AG20443 (cell line): ENCODE measurements at places on chromosomes 11 and 22.

- no peak for DNase-seq
Measured at GRCh38 chr11:84193706-84194105, 907.5 kb upstream of the CCDC90B start.

GRCh38 chr22:21710156-21710555 is 25.4 kb downstream of the YPEL1 start:
- peak; percentile 22 for DNase-seq

GRCh38 chr11:69529001-69529400 is 47.5 kb downstream of the LINC01488 start:
- DNase-seq: no peak

DNA sequence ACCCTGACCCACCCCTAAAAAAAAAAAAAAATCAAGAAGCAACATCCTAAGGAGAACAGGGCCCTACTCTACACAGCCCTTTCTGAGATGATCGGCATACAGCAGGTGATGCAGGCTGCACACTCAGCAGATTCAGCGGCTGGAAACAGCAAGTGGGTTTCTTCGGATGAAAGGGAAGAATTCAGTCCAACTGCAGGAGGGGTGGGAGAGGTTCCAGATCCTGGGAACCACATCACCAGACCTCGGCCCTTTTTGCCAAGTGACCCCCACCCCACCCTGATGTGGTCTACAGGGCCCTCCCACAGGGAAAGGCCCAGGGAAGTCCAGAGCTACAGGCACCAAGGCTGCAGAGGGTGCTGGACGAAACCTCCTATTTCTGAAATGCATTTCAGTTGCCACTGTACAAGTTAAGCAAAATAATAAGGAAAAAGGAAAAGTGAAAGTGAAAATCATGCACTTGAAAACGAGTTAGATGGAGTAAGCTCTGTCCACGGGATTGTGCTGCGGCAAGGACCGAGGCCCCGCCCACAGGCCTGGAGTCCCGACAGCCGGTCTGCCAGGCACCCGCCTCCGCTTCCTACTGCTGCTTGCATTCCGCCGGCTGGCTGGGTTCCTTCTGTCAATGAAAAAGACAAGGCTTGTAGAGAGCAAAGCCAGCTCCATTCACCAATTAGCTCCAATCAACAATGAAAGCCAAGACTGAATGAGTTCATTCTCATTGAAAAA is 16.0 kb upstream of the PHLDA2 start:
- peak; percentile 95 for DNase-seq

DNA sequence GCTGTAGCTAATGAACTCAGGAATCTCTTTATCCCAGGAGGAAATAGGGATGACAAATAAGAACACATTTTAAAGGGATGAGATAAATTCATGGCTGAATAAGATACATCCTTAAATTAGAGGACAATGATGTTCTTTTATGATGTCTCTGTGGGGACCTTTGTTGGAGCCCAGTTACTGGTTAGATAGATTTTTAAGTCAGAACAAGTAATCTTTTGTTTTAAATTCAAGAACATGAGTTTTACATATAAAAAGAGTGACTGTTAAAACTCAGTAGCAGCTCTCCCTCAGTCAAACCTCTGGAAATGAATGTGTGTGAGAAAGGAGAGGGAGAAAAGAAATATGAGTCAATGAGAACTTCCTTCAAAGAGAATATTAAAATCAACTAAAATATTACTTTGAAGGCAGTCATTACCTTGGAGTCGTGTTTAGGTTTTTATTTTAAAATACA is 241.6 kb downstream of the SWAP70 start:
- no peak for DNase-seq

DNA sequence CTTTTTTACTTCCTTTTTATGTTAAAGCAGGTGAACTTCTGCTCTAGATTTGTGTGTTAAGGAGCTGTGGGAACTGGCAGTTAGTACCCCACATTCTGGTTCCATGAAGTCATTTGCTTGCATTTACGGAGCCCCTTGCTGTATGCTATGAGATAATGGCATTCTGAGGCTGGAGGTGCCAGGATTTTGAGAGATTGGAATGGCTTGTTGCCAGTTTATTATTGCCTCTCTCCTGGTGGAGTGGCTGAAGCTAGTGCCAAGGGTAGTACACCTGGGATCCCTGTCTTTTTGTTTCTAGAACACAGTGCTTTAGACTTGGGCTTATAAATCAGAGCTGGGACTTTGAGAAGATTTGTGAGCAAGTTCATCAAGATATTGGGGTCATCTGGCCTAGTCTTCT is 73.8 kb downstream of the STIM1 start:
- DNase-seq: no peak

DNA sequence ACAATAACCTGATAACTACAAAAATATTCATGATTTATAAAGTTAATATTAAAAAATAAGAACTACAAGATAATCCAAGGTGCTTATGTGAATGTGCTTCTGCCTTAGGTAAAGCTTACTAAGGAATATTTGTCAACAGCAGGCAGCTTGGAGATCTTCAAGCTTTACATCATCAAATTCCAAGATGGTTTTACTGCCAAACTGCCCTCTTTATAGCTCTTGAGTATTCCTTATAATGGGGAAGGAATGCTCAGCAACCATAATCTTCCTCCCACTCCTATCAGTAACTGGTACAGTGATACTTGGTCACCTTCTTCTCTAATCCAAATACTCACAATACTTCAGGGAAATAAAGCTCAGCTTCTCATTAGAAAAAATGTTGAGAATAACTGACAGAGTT is 30.1 kb downstream of the SBF2 start:
- peak; percentile 32 for DNase-seq

- DNase-seq: no peak
Measured at GRCh38 chr11:93474123-93474522, 69.1 kb downstream of the SMCO4 start.

- DNase-seq: no peak
Measured at GRCh38 chr22:28771195-28771791, 1.2 kb upstream of the CCDC117 start.

DNA sequence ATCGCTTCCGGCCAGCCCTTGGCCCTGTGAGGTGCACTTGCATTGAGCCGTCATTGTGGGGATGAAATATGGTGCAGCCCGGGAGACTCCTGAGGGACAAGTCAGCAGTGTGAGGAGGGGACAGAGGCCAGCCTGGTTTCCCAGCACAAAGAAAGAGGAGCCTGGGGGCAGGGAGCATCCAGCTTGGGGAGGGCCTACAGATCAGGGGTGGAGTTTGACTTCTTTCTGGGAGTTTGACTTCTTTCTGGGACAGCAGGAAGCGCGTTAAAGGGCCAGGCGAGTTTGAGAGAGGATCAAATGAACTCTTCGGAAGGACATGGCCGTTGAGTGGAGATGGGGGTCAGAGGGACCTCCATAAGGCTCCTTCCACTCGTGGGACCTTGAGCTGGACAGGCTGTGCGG is 91.9 kb downstream of the LRRC32 start:
- DNase-seq: no peak

- no peak for DNase-seq
Measured at GRCh38 chr22:37100589-37101127, 8.9 kb downstream of the TMPRSS6 start.

GRCh38 chr22:38088629-38089473 is 4.9 kb upstream of the SLC16A8 start:
- peak; percentile 83 for DNase-seq

GRCh38 chr22:31144223-31144622 is 3.9 kb upstream of the PLA2G3 start:
- no peak for DNase-seq

- DNase-seq: no peak
Measured at GRCh38 chr11:65859812-65860277, 388 bp upstream of the MUS81 start.

GRCh38 chr11:57901278-57901677 is 122.4 kb upstream of the OR9Q1 start:
- no peak for DNase-seq

DNA sequence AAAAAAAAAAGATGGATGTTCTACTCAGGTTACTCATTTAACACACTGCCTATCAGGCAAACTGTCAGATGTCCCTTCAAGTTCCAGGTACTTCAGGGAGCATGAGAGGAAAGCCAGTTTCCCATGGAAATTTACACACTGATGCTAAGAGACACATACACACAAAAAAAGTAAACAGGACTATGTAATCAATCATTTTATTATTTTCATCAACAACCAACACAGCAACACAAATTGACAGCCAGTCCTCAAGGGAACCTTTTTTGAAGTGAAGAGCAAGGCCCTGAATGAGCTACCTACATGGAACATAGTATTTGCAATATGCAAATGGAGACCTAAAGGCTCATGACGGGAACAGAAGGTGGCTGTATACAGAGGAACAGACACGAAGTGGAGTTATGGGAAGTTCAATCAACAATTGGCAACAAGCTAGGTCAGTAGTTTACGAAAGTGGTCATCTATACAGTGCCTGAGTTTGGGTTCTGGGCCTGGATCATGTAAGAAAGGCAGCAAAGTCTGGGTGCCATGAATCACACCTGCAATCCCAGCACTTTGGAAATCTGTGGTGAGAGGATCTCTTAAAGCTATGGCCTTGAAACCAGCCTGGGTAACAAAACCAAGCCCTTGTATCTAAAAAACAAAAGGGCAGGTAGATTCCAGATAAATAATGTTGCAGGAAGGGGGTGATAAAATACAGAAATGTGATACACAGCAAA is 12.6 kb upstream of the WDR74 start:
- no peak for DNase-seq

DNA sequence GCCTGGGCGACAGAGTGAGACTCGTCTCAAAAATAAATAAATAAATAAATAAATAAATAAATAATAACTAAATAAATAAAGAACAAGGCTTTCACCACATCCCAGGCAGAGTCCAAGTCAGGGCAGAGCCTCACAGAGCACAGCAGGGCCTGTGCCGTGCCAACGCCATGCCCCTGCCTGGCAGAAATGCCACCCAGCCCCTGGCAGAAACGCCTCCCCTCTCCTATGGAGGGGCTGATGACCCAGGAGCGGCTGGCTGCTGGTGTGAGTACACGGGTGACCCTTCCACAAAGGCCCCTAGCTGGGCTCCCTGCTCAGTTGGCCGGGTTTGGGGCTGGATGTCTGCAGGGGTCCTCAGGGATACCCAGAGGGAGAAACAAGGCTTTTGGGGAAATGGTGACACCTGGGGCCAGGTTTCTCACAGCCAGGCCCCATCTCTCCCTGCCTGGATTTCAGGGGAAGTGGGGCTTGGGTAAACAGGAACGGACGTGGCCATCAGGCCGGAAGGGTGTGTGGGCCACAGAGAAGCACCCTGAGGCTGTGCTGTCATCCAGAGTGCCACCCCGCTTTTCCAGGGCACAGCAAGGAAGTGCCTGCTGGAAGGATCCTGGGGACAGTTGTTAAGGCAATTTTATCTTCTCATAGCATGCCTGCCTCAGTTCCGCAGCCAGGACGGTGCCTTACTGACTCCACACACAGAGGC is 5.1 kb downstream of the BID start:
- no peak for DNase-seq

DNA sequence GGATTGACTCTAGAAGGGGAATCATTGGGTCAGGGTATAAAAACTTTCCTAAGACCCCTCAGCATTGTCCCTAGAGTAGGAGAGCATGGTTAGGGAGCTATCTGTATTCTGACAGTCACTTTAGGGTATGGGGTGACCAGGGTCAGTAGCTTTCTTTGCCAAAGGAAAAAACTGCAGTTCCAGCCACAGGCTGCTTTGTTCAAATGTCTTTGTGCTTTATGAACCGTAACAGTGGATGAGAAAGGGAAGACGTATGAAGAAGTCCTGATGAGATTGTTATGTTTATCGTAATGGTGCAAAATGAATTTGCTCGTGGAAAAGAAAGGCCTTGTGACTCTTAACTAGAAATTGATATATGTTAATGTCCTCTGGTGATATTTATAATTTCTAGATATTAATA is 30.0 kb downstream of the CYB5R2 start:
- no peak for DNase-seq

DNA sequence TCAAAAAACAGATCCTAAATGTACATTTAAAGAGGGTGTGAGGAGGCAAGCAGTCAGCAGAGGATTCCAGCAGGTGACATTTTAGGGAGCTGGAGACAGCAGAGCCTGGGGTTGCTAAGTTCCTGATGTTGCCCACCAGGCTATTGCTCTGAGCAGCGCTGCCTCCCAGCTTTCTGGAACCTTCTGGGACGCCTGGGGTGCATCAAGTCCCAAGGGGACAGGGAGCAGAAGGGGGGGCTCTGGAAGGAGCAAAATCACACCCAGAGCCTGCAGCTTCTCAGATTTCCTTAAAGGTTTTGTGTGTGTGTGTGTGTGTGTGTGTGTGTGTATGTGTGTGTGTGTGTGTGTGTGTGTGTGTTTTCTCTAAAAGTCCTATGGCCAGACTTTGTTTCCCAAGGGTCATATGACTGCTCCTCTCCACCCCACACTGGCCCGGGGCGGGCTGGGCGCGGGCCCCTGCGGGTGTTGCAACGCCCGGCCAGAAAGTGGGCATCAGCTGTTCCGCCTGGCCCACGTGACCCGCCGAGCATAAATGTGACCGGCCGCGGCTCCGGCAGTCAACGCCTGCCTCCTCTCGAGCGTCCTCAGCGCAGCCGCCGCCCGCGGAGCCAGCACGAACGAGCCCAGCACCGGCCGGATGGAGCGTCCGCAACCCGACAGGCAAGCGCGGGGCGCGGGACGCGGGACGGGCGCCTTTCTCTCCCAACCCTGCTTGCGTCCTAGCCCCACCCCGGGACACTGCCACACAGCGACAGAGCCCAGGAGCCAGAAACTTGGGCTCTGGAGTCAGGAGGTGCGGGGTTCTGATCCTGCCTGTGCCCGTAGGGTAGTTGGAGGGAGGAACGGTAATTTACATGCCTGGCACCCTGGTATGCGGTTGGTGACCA is at the start of gene HMOX1:
Gene HMOX1, plus strand, starts transcription at position 560 of the 887 bp plus-strand sequence. Its CDS starts 78 bp downstream, at position 638.
- DNase-seq: peak; percentile 95

DNA sequence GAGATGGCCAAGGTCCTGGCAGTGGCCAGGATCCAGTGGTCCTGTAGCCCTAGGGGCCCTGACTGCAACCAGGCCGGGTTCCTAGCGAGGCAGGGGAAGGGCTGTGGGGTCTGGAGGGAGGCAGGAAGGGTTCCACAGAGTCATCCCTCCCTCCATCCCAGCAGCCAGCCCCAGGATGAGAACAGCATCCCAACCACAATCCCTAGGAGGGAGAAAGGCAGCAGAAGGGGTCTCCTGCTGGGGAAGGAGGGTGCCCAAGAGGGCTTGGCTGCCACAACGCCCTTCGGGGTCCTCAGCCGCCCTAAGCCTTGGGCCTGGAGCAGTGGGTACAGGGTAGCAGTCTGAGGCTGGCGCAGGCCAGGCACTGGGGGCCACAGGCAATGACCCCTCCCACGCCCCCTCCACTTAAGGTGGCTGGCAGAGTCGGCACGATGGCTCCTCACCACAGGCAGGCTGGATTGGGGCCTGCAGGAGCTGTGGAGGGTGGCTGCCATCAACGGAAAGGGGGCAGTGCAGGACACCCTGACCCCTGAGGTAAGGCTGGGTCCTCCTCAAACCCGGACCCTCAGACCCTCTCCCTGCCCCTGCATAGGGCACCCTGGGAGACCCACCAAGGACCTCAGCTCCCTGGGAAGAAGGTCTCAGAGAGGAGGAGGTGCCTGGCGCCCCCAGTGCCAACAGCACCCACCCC is 7.2 kb downstream of the SLC22A12 start:
- no peak for DNase-seq

DNA sequence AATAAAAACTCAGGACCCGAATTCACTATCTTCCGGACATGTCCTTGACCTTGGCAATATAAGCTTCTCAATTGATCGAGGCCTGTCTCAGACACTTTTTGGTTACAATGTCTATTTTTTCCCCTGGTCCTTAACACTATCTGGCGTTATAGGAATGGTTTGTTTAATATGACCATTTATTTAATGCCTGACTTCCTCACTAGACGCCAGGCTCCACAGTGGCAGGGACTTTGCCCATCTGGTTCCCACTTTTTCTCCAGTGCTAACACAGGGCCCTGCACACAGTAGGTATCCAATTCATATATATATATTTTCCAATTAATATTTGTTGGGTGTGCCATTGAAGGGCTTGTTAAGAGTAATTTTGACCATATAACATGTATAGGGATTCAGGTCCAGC is 7.9 kb upstream of the CBX6 start:
- DNase-seq: no peak
